HuH-7 (cell line): ENCODE measurements at places on chromosomes 6 and 20.
A peak's percentile ranks its signal among the peaks of the same experiment; 100 is the strongest.

GRCh38 chr6:99307295-99307907 is 42.1 kb downstream of the FAXC start:
- no peak for DNase-seq

- DNase-seq = no peak
Measured at GRCh38 chr6:63663147-63663955, 27.7 kb downstream of the PHF3 start.

DNA sequence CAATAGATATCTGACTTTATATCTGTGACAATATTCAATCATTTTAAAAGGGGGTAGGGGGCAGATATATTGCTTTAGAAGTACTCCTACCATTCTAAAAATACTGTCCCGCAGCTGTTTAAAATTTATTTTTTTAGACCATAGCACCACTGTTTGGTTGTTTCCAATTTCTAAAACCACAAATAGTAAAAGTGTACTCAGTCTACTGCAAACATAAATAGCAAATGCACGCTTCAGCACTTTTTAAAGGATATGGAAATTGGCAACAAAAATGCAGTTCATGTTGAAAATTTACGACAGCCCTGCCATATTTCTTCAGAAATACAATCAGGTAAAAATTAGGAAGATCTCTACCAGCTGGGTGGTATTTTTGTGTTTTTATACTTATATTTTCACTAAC is 132.0 kb upstream of the RUNX2 start:
- DNase-seq = no peak

- DNase-seq = no peak
Measured at GRCh38 chr6:155517294-155517693, 61.7 kb upstream of the NOX3 start.

GRCh38 chr6:92522589-92522988 is 896.8 kb downstream of the EPHA7 start:
- no peak for DNase-seq

DNA sequence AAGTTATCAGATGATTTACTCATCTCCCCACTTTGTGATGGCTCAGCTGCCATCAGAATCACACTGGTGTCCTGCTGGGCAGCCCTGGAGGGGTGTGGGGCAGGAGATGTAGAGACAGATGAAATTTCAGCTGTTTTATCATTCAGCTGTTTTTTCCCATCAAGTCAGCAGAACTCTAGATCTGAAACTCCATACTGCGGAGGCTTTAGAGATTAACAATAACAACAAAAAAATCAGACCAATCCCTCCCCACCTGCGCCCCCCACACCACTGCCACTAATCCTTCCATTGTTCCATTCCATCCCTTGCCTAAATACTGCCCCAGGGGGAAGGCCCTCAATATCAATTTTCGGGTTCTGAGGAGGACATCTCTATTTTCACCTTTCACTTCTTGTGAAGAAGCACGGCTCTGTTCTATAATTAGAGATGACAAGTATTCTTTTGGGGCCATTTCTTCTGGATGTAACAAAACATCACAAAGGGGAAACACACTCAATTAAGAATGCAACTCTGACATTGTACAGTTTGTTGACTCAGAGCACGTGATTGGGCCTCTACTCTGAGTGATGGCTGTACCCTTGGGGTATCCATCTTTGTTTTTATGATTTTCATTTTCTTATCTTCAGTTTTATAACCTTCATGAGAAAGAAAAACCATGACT is 396.3 kb downstream of the ZFAND3 start:
- no peak for DNase-seq

- no peak for DNase-seq
Measured at GRCh38 chr6:146775220-146775619, 176.4 kb downstream of the ADGB start.

GRCh38 chr6:73985891-73986290 is 289.9 kb downstream of the CD109 start:
- no peak for DNase-seq

DNA sequence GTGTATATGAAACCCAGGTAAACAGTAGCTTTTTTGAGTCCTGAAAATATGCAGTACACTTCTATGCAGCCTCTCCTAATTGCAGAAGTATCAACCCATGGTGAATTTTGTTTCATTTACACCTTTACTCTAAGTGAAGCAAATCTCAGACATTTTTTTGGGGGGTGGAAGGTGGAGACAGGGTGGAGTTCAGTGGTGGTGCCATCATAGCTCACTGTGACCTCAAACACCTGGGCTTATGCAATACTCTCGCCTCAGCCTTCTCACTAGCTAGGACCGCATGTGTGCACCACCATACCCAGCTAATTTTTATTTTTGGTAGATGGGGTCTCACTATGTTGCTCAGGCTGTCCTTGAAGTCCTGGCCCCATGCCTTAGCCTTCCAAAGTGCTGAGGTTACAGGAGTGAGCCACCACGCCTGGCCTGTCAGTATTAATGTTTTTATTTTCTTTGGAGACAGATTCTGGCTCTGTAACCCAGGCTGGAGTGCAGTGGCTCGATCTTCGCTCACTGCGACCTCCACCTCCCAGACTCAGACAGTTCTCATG is 80.3 kb downstream of the JARID2 start:
- DNase-seq = no peak

DNA sequence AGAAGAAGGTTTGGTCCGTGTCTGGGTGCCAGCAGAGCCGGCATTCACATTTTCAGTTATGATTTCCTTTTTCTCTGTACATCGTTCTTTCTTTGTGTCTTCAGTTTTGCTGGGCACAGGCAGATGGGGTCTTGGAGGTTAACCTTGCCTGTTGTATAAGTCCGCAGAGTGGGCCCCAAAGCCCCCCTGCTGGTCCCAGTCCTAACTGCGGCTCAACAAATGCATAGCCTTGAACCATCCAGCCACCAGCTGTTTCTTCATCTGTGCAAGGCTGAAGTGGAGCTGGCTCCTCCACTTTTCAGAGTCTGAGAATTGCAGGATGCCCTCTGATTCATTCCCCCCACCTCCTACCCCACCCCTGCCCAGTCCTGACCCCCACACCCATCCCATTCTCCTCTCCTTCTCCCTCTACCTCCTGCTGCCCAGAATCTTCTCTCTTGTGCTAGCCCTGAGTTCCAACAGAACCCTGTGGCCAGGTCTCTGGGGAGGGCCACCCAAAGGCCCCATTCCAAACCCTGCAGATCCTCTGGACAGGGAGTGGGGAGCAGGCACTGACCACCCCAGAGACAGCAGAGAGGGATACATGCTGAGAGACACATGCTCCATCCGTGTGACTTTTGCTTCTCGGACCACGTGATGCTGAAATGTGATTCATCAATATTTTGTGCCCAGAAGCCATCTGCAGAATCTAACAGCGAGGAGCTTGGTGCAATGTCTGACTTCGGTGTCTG is 386.5 kb upstream of the SULF2 start:
- DNase-seq = no peak

GRCh38 chr20:63552481-63553249 is 1.3 kb upstream of the FNDC11 start:
- no peak for DNase-seq

DNA sequence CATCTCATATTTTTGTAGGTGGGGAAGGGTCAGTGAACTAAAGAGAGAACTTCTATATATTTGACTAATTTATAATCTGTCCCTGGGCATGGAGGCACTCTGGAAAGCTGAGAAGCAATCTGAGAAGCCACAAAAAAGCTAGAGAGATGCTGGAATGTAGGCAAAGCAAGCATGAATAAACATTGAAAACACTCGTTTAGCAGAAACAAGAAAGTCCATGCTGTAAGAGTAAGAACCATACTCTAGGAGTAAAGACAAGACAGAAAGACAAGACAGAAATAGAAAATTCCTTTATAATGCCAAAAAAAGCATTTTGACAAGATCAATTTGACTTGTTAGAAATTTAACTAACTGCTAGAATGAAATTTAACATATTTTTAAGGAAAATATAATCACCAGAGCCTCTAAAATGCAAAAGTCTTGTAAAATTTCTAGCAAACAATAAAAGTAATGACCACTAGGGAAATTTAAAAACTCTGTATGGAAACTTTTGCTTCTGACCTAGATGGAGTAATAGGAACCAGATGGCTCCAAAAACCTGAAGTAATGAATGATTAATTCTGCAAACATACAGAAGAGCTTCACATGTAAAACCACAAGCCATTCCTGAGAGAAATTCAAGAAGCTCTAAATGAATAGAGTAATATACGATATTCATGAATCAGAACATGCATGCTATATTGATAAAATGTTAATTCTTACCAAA is 625.7 kb upstream of the PTCHD4 start:
- DNase-seq = no peak

GRCh38 chr6:99096170-99096569 is 148.4 kb upstream of the FBXL4 start:
- no peak for DNase-seq

- no peak for DNase-seq
Measured at GRCh38 chr6:1841136-1841535, 231.4 kb downstream of the FOXC1 start.

DNA sequence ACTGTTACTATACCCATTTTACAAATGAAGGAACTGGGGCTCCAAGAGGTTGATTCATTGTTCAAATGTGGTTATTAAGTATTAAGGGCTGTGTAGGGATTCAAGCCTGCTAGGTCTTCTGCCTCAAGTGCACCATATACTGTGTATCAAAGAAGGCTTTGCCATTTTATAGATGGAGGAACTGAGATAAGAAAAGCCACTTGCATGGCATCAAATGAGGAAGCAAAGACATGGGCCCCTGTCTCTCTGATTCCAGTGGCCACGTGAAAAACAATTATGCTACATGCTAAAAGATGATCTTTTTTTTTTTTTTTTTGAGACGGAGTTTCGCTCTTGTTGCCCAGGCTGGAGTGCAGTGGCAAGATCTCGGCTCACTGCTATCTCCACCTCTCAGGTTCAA is 67.0 kb downstream of the TMEM200A start:
- no peak for DNase-seq

GRCh38 chr20:3798908-3799248 is 2.8 kb downstream of the CDC25B start:
- DNase-seq = no peak

DNA sequence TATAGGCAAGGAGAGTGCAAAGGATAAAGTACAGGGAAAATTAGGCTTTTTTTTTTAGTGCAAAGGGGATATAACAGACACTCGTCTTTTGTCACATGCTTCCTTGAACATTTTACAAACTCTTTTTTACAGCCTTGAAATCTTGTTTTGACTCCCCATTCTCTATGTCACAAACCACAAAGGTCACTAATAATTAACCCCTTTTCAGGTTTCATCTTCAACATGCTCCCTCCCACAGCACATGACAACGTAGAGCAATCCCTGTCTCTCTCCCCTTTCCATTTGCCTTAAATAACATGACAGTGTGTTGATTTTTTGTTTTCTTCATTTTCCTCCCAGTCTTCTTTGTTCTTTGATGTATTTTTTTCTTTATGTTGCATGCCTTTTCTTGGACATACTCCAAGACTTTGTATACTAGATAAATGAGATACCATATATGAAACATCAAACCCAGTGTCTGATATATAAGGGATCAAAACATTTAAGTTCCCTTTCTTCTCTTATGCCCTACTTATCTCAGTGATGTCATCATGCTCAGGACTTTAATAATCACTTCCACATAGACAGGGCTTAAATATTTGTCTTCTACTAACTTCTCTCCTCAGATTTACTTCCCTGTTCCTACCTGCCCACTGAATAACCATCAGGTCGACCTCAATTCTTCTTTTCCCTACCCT is 378.7 kb upstream of the HSF2 start:
- no peak for DNase-seq

DNA sequence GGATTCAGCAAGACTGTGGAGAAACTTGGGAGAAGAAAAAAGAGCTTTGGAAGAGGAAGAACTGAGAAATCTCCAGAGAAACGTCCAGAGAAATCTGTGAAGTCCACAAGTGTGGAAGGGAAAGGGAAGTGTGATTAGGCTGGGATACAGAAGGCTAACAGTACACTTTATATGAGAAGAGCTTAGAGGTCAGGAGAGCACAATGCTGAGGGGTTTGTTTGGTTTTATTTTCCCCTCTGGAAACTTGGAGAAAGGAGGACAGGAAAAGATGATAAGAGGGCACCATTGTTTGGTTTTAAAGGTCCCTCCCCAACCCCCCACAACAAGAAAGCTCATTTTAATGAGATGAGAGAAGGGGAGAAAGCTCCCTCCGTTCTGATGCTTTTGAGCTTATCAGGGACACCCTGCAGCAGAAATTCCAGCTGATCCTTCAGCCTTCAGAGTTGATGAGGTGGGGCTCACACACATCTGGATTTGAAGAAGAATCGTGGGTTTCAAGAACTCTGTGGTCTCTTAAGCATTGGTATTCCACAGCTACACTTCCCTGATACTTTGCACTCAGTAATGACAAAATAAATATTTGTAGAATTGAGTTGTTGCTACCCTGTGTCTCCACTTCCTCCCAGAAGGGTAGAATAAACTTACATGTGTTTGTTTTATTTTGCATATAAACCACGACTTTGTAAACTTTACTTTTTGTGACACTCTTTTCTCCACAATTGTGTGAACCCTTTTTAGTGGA is 1.9 kb downstream of the NT5E start:
- DNase-seq = peak; percentile 29

DNA sequence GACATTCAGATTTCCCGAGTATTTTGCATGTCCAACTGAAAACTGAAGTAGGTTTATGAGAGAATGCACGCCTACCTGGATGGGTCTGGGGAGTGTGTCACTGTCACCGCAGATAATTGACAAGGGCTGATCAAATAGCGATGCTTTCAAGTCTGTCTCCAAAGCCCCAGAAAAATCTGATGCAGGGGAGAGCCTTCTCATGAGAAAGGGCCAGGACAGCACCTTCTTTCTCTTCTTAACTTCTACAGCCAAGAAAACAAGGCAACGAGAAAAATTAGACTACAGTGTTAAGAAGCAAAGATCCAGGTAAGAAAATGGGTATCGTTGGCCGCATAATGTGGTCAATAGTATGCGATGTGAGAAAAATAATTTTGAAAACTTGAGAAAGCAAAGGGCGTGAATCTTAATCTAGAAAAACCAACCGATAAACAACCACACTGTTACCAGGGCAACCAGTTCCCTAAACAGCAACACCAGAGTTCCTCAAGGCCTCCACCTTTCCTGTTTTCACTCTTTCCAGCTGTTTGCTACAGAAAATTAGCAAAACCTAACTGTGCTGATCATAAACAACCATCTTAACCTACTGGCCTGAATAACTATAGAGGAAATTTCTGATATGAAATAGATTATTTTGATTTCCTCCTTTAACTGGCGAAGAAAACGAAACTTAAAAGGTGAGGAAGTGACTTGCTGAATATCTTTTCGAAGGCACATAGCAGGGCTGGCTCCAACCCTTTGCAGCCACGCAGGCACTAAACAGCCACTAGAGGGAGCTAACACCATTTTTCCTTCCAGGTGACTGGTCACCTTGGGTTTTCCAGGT is 2.6 kb downstream of the TAGAP start:
- peak; percentile 82 for DNase-seq

DNA sequence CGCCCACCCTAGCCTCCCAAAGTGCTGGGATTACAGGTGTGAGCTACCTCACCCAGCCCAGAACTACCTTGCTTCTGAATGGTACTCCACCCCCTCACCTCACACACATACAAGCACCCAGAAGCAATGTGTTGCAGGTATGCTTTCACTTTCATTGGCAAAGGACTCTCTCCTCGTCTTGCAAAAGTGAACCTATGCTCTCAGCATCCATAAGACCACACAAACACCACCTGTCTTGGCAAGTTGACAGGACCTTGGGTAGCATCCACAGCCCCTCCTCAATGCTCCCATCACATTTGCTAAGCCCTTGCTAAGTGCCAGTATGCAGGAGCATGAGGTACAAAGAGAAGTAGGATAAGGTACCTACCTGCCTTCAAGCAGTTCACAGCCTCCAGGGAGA is 3.7 kb downstream of the KIF13A start:
- DNase-seq = no peak

GRCh38 chr6:108598305-108598863 is 37.7 kb downstream of the FOXO3 start:
- DNase-seq = no peak

- no peak for DNase-seq
Measured at GRCh38 chr6:150634176-150634963, 34.7 kb downstream of the PLEKHG1 start.

- DNase-seq = no peak
Measured at GRCh38 chr6:126440923-126441322, 101.0 kb downstream of the CENPW start.
